ENCODE measurements at places on chromosomes 7 and 10.
A peak's percentile ranks its signal among the peaks of the same experiment; 100 is the strongest.

DNA sequence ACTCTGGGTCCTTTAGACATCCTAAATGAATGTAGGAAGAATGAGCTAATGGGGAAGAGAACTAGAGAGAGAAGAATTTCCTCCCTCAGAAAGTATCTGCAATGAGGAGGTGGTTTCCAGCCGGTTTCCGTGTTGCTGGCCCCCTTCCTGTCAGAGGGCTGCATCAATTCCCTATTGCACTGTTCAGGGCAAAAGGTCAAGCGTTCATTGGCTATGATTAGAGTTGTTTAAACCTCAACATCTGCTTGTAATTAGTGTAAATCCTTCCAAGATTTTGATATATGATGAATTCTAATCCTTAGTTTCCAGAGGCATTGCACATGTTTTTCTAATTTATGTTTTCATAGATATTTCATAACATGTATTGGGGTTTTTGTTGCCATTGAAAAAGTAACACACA lies 107.3 kb upstream of the SGCE start:
- no peak for DNase-seq

- no peak for DNase-seq
These were observed 546.9 kb upstream of the GALNT17 start for GRCh38 chr7:70585071-70585470.

DNA sequence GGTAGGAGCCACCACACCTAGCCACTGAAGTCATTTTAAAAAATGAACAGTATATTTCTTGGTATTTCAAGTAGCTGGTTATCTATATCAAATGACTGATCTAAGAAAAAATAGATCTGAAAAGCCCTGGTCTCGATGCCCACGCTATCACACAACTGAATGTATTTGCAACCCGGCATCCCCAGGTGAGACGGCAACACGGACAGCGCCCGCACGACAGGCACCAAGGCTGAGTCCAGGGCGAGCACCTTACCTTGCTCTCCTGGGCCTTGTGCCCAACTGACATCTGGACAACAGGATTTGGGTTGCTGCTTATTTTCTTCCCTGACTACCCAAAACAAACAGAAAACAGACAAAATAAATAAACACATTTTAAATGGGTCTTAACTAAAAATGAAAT lies 44.8 kb upstream of the NCAPG2 start:
- DNase-seq, result no peak

DNA sequence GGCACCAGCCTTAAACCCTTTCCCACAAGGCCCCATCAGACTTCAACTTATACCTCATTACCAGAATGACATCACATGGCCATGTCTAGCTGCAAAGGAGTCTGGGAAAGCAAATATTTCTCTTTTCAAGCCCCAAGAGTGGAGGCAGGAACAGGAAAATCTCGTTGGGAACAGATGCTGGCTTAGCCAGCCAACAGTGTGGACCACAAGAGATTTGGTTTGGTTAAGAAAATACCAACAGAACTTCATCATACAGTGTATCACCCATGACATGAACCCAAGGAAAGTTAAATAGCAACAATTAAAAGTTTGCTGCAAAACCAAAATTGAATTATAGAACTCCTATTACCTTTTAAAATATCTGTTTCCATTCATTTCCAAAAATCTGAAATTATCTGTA lies 2.2 kb upstream of the MET start:
- no peak for DNase-seq

GRCh38 chr7:50217401-50217800 lies 87.1 kb upstream of the IKZF1 start:
- no peak for DNase-seq

DNA sequence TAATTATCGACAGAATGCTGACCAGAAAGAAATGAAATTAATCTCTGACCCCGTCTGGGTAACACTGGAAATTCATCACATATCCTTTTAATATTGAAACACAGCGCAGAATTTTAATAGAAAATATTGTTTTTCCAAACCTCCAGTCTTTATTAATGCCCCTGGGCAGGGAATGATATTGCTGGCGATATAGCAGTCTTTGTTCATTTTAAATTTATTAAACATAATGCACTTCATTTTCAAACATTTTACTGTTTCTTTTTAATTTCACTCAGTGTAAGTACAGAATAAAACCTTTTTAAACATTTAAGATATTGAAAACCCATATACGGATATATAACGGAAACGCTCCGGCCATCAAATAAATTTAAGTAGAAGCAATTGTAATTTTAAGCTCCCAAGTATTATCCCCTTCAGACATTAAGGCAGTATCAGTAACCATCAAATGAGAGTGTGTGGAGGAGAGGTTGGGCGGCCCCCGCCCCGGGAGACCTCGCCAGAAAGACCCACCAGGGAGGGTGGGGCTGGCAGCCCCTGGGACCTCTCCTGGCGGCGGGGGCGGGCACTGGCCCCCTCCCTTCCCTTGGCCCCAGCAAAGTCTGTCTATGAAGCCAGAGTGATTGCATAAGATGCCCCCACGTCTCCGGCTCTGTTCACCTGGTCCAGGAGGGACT lies 10.8 kb downstream of the UNCX start:
- no peak for DNase-seq

DNA sequence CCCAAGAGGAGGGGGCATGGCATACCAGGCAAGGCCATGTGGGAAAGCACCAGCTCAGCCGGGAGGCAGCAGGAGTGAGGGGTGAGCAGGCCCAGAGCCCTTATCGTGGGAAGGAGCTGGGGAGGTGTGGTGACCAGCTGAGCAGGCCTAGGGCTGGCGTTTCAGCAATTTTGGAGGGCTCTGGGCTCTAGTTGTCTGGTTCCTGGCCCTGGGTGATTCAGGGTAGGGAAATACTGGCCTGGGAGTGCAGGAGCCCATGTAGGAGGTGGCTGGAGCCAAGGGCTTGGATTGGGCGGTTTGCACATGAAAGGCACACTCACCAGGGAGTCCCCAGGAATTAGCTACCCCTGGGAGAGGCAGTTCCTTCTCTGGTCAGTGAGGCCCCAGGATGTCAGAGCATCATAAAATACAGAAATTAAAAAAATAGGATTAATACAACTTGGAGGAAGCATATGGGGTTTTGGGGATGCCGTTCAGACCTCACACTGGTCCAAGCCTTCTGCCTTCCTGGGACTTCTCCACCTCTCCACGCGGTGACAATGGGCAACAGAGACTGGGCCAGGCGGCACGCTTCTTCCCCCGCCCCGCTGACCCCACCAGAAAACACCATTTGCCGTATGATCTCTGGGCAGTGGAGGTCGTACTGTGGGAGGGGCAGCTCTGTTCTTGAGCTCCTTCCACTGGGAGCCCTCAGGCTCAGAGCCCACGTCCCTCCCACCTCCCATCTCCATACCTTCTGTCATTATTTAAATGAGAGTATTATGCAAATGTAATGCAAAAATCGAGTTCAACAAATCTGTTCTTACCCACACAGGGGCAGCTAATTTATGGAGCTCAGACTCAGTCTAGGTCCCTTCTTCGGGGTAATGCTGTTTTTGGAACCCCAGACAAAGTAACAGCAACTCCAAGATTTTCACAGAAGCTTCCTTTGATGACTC lies 133.0 kb upstream of the FAM20C start:
- peak; percentile 32 for DNase-seq

DNA sequence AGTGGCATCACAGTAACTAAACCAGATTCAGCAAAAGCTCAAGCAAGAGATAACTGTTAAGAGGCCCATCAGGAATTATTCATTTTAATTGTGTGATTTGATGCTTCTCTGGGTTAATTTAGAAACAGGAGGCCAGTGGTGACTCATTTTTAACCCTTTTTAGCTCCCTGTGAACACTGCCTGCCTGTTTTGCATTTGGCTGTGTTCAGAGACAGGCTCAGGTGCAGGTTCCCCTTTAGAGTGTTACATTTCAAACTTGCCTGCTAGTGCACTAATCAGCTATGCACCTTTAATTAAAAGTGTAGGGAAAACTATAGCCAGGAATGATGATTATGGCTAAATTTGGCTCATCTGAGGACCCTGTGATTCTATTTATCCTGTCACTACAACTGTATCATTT lies 6.5 kb downstream of the STAMBPL1 start:
- no peak for DNase-seq

GRCh38 chr10:28496017-28496416 lies 36.9 kb upstream of the WAC start:
- DNase-seq, result no peak

- no peak for DNase-seq
These were observed 22.7 kb upstream of the PARP12 start for GRCh38 chr7:140085447-140085846.

- no peak for DNase-seq
These were observed 321.3 kb downstream of the BICC1 start for GRCh38 chr10:58833771-58834561.

- DNase-seq, result no peak
These were observed 200.3 kb downstream of the CACNB2 start for GRCh38 chr10:18340496-18341051.

DNA sequence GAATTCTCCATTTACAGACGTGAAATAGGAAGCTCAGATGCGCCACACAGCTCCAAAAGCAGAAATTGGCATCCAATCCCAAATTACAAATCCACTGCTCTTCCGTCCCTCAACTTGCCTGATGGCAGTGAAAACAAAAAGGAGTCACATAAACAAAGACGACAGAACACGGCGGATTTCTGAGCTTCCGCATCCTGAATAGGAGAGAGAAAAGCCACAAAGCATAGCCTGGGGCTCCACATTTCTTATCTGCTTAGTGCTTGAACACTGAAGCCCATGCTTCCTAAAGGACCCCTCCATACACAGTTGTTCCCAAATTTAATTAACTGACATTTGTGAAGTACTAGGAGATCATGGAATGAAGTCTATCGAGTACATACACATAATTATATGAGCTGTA lies 32.6 kb downstream of the BEND7 start:
- DNase-seq, result no peak

GRCh38 chr7:151060416-151061212 lies 1.2 kb downstream of the SLC4A2 start:
- DNase-seq, result no peak

GRCh38 chr10:29522061-29522855 lies 112.5 kb downstream of the SVIL start:
- DNase-seq, result no peak

DNA sequence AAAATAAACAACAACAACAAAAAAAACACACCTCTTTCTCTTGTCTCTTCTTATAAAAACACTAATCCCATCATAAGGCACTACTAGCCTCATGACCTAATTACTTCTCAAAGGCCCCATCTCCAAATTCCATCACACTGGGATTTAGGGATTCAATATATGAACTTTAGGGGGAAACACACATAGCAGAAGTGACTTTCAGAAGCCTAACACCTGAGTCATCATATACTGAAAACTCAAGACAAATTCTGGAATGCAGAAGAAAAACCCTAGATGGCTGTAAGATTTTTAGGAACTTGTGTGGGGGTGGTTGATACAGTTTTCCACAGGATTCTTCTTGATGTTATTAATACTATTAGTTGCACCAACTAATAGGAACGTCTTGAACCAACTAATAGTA lies 33.7 kb upstream of the CSTF2T start:
- no peak for DNase-seq

DNA sequence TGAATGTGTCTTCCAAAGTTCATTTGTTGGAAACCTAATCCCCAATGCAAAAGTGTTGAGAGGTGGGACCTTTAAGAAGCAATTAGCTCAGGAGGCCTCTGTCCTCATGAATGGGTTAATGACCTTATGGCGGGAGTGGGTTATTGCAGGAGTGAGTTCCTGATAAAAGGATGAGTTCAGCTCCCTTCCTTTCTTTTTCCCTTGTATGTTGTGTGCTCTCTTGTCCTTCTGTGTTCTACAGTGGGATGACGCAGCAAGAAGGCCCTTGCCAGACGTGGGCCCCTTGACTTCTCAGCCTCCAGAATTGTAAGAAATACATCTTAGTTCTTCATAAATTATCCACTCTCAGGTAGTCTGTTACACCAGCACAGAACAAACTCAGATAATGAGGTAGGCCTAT lies 206.0 kb downstream of the DNAJC1 start:
- DNase-seq, result no peak

- DNase-seq, result peak; percentile 49
These were observed 13.2 kb downstream of the YKT6 start for GRCh38 chr7:44213877-44214388.

DNA sequence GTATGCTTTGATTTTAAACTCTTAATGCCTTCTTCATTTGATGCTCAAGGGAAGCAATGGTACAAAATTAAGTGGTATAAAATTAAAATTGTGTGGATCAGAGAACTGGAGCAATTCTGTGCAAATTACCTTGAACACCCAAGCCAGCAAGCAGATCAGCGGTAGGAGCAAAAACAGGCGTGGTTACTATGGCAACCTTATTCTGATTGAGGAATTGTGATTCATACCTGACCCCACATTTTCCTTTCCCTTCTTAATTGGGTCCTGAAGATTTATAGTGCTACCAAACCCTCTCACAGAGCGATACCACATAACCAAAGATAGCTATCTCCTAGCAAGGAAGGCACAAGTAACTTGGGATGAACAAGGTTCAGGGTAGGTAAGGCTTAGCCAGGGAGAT lies 72.5 kb upstream of the FZD1 start:
- no peak for DNase-seq

GRCh38 chr10:72261784-72262404 lies 11.8 kb upstream of the DDIT4 start:
- no peak for DNase-seq

GRCh38 chr7:2242541-2243429 lies 759 bp downstream of the NUDT1 start:
- DNase-seq, result no peak

GRCh38 chr10:70376436-70377378 lies 5.7 kb downstream of the LRRC20 start:
- DNase-seq, result no peak

DNA sequence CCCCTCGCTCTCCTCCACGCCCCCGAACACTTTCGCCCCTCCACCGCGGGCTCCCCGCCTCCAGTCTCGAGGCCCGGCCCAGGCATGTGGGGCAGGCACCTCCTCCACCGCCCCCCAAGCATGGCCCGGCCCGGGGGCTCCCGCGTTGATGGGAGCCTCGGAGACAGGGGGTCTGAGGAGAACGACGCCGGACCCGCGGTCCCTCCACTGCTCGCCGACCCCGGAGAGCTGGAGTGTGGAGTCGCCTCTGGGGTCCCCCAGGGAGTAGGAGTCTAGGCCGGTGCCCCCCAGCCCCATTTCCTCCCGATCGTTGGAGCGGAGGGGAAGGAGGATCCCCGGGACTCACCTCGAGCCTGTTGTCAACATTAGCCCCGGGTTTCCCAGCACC lies 206 bp downstream of the UPF2 start:
- DNase-seq, result peak; percentile 79

DNA sequence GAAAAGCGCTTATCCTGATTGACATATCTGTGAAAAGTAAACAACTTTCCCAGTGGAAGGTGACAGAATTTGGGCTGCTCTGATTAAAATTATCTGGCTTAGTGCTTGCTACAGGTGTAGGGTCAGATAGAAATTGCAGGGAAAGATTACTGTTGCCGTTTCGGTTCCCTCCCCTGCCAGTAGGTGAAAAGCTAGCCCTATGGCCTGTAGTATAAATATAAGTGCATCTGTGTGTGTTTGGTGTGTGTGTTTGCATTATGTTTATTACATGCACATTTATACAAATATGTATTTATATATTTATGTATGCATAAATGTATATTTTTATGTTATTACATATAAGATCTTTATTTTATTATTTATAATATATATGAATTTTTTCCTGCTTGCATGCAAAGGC lies 72.3 kb upstream of the VOPP1 start:
- DNase-seq, result no peak

- DNase-seq, result no peak
These were observed 81.3 kb downstream of the ZRANB1 start for GRCh38 chr10:125023255-125023654.

All from sciatic nerve (tissue), 2 donors.